ENCODE measurements at places on chromosomes 6 and 20.

GRCh38 chr6:132060591-132060990, 109.4 kb upstream of the CCN2 start:
- peak; percentile 89 for DNase-seq

DNA sequence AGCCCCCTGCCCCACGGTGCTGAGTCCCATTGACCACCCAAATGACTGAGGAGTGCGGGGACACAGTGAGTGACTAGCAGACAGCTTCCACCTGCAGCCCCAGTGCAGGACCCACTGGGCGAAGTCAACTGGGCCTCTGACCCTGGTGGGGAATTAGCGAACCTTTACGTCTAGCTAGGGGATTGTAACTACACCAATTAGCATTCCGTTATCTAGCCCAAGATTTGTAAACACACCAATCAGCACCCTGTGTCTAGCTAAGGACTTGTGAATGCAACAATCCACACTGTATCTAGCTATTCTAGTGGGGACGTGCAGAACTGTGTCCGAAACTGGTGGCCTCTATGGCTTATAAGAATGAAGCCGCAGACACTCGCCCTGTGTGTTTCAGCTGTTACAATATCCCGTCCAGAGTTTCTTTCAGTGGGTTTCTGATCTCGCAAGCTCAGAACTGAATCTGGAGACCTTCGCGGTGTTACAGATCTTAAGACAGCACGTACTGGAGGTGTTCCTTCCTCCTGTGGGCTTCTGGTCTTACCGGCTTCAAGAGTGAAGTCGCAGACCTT, 21.1 kb upstream of the GMPR start:
- DNase-seq: no peak

DNA sequence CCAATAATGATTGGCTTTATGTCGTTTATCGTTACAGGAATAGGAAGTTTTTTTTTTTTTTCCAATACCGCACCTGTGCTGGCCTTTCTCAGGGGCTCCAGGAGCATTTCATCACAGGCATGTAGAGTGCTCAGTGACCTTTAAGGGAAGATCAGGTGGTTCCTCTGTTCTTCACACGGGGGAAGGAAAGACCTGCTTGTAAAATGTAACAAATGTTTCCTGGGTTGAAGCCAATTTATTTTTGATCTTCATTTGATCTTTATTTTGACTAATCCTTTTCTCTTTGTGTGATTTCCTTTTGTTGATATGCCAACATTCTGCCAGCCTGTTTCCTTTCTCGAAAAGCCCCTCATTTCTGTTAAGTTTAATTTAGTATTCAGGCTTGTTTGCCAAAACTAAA, 61.9 kb upstream of the HBS1L start:
- no peak for DNase-seq

DNA sequence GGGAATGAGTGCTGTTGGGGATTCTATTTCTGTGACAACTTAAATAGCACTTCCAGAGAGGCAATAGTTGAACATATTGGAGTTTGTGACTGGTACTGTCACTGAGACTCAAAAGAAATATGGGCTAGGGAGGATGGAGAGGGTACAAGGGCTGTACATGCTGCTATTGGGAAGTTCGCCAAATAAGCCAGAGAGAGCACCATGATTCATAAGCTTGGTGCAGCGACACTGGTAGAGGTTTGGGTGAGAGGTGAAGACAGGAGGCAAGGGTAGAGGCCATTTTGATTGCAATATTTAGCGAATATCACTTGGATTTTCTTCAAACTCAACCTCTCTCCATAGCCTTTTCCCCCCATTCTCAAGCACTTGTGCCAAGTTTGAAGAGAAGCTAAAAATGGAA, 214.3 kb downstream of the OGFRL1 start:
- peak; percentile 26 for DNase-seq

- no peak for DNase-seq
Measured at GRCh38 chr6:7546896-7547295, 5.4 kb downstream of the DSP start.

GRCh38 chr20:37207171-37207570, 27.8 kb upstream of the MROH8 start:
- DNase-seq: no peak

DNA sequence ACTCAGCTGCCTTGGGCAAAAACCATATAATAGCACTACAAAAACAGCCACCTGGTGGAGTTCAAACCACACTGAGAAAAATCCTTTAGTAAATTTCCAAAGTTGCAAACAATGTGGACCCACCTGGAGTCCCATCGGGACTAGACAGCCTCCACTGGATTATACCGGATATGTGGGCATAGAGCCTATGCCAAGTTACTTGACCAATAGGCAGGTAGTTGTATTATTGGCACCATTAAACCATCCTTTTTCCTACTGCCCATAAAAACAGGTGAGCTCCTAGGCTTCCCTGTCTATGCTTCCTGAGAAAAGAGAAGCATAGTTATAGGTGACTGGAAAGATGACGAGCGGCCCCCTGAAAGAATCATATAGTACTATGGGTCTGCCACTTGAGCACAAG, 51.7 kb upstream of the ADGRF4 start:
- DNase-seq: no peak

GRCh38 chr6:112752305-112752704, 405.2 kb downstream of the RFPL4B start:
- DNase-seq: no peak

DNA sequence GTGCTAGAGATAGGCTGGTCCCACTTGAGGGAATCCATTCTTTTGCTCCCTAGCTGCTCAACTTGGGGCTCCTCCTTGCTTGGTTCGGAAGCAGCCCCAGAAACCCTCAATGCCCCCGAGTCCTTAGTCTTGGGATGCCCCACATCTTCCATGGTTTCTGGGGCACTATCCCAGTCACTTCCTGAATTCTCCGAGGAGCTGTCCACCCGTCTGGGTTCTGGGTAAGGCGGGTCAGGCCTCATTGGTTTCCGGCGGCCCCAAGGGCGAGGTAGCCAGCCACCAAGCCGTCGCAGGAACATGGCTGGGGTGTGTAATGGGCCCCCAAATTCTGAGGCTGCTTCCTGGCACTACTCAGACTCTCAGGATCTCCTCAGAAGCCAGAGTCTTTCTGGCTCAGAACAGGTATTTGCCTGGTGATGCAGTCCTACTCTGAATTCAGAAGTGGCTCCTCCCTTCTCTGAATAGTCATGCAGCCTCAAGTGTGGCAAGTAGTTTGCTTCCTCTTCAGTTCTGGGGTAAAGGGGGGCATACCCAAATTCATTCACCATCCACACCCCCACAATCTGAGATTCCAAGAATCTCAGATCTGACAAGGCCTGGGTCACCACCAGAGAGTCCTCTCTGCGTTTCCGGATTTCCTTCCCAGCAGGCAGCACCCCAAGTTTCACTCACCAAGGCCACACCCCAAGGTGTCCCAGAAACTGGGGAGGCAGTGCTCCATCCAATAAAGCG, 763 bp downstream of the C6orf47 start:
- DNase-seq: peak; percentile 31

DNA sequence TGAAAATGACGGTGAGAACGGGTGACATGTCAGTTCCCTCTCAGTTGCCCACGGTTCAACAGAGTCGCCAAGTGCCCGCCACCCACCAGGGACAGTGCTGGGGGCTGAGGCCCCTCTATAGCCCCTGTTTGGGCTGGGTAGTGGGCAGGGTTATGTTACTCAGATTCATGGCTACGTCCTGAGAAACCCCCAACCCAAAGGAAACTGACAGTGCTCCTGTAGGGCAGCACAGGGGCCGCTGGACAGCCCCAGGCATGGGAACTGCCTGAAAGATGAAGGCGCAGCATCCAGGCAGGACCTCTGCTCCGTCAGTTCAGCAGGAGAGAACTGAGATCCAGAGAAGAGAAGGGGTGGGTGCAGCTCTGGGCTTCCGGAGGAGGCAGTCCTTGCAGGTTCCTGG, 118.9 kb upstream of the PMEPA1 start:
- no peak for DNase-seq

DNA sequence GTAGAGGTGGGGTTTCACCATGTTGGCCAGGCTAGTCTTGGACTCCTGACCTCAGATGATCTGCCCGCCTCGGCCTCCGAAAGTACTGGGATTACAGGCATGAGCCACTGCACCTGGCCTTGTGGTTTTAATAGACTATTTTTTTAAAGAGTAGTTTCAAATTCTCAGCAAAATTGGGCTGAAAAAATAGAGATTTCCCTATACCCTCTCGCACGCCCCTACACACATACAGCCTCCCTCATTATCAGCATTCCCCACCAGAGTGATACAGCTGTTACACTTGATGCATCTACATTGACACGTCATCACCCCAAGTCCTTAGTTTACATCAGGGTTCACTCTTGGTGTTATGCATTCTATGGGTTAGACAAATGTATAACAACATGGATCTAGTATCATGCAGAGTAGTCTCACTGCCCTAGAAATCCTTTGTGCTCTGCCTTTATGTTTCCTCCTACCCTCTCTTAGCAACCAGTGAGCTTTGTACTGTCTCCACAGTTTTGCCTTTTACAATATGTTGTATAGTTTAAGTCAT, 103.6 kb downstream of the CDYL start:
- DNase-seq: no peak

DNA sequence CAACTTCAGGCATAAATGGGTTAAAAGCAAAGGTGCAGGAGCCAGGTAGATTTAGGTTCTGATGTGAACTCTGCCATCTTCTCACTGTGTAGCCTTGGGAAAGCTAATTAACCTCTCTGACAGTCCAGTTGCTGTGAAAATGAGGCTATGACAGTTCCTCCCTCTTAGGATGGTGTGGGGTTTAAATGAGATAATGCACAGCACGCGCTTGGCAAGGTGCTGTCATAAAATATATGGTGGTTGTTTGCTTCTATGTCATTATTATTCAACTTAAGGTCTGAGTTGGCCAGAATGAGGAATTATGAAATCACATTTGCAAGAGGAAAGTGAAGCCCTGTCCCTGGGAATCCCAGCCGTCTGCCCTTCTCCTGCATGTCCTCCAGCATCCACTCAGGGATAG, 15.5 kb upstream of the BCAS1 start:
- DNase-seq: no peak

GRCh38 chr6:54238396-54238795, 69.8 kb upstream of the TINAG start:
- peak; percentile 89 for DNase-seq

GRCh38 chr20:15986690-15987089, 586.6 kb downstream of the KIF16B start:
- DNase-seq: no peak

DNA sequence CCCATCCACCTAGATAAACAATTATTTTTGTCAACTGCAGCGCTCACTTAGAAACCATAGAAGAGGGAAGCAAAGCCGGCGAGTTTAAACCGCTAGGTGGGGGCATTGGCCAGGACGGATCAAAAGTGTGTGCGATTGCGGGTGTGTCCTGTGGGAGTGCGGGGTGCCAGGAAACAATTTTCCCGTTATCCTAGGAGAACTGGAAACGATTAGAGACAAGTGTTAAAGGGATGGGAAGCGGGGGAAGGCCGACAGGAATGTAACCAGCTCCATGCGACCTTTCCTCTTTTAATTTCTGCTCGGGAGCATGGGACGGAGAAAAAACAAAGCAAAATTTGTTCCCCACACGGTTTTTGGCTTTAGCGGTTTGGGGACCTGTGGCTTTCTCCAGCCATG, 2.8 kb upstream of the HTR1B start:
- DNase-seq: peak; percentile 76

GRCh38 chr6:142773859-142774648, 170.9 kb downstream of the HIVEP2 start:
- DNase-seq: no peak

DNA sequence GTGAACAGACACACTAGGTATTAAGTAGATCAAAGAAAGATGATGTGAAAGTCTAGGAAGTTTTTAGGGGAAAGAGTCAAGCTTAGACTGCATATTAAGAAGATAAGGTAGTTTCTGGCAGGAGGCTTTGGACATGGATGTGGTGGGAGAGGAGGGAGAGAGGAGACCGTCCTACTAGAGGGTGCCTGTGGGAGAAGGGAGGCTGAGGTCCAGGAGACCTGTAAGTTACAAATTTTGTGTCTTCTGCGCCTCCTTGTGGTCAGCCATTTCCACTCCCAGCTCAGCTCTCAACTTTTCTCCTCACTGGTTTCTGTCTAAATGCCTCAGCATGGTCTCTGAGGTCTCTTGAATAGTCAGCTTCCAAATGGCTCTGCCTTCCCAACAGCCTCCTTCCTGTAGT, 193.5 kb downstream of the UNC5CL start:
- peak; percentile 44 for DNase-seq

DNA sequence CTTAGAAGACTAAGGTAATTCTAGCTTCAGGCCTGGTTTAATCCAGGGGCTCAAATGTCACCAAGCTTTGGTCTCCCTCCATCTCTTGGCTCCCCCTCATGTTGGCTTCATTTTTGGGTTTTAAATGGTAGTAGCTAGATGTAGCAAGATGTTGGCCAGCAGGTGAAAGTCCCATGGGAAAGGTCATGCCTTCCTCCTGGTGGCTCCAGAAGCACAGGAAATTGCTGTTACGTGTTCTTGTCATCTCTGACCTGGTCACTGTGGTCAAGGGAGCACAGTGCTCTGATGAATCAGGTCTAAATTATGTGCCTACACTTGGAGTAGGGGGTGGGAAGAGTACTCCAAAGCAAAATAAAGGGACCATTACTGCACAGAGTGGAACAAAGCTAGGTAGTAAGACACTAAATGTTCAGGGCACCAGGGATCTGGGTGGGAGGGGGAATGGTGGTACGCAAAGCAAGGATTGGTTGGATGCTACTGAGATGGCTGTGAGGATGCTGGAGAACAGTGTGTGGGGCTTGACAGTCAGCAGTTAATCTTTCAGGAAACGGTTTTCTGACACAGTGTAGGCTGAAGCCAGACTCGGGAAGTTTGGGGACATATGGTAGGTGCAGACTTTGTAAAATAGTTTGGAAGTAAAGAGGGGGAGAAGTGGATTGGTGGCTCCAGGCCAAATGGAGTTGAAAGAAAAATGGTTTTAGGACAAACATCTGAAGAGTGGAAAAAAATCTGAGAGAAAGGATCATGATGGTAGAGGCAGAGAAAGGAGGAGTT, 30.1 kb downstream of the CDS2 start:
- DNase-seq: peak; percentile 80

GRCh38 chr6:79453558-79454042, 83.6 kb downstream of the LCA5 start:
- DNase-seq: peak; percentile 74

GRCh38 chr6:100573166-100573565, 108.4 kb upstream of the SIM1 start:
- DNase-seq: peak; percentile 78

- DNase-seq: peak; percentile 39
Measured at GRCh38 chr20:8156235-8157079, 24.4 kb downstream of the PLCB1 start.

GRCh38 chr20:63350597-63351325, 10.4 kb downstream of the CHRNA4 start:
- DNase-seq: no peak

GRCh38 chr6:157516319-157517026, 135.5 kb downstream of the ZDHHC14 start:
- DNase-seq: no peak

GRCh38 chr20:5195655-5196054, 68.8 kb downstream of the CDS2 start:
- DNase-seq: peak; percentile 67

- no peak for DNase-seq
Measured at GRCh38 chr6:98463038-98464000, 371.1 kb upstream of the POU3F2 start.

- no peak for DNase-seq
Measured at GRCh38 chr6:29474996-29475395, 12.8 kb downstream of the MAS1L start.

- DNase-seq: no peak
Measured at GRCh38 chr20:15109494-15109893, 772.1 kb upstream of the FLRT3 start.

Measured in fibroblast of mammary gland (primary cell).